Esophagus muscularis mucosa (tissue), 4 donors: ENCODE measurements at places on chromosomes 1 and 21. TPM values are rescaled to one million over a fixed set of nuclear protein-coding genes. Genes with fewer than 3 reads are reported as not detected.

- no peak for DNase-seq
Observed at GRCh38 chr1:228527596-228527995, 40.4 kb downstream of the RNF187 start.

C8B gene
- not detected for total RNA-seq

GRCh38 chr1:31592132-31592531, 15.8 kb downstream of the TINAGL1 start:
- DNase-seq, result no peak

- no peak for DNase-seq
Observed at GRCh38 chr1:27955076-27955475, 4.7 kb upstream of the XKR8 start.

- DNase-seq, result no peak
Observed at GRCh38 chr1:16072616-16073484, 601 bp downstream of the FAM131C start.

- DNase-seq, result no peak
Observed at GRCh38 chr1:201778279-201779065, 50.5 kb upstream of the IPO9 start.

TTLL7 gene
- 43.1 TPM for total RNA-seq

DNA sequence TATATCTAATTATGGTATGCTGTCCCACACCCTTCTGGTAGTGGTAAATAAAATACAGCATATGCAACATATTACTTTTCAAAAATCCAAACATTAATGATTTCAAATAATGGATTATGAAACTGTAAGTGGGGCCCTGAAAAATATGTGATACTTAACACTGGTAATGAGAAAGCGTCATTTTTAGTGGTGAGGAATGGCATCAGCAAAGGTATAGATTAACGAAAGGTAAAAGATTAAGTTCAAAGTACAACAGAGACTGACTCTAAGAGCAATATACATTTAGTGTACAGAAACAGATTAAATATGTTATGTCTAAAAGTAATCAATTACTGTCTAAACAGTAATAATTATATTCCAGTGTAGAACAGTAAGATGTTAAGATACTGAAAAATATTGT, 194.1 kb downstream of the COL24A1 start:
- DNase-seq, result no peak

DNA sequence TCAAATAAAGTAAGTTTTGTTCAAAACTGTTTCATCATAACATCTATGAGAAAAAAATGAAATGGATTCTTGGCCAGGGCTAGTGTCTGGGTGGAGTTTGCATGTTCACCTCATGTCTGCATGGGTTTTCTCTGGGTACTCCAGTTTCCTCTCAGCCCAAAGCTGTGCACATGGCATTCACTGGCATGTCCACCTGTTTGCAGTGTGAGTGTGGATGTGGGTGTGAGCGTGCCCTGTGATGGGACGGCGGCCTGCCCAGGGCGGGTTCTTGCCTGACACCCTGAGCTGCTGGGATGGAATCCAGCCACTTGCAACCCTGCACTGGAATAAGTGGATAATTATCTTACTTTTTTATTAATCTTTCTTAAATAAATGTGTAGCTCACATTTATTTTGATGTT, 185.5 kb downstream of the RYR2 start:
- DNase-seq, result no peak

- DNase-seq, result no peak
Observed at GRCh38 chr1:5742801-5743200, 249.4 kb downstream of the NPHP4 start.

DNA sequence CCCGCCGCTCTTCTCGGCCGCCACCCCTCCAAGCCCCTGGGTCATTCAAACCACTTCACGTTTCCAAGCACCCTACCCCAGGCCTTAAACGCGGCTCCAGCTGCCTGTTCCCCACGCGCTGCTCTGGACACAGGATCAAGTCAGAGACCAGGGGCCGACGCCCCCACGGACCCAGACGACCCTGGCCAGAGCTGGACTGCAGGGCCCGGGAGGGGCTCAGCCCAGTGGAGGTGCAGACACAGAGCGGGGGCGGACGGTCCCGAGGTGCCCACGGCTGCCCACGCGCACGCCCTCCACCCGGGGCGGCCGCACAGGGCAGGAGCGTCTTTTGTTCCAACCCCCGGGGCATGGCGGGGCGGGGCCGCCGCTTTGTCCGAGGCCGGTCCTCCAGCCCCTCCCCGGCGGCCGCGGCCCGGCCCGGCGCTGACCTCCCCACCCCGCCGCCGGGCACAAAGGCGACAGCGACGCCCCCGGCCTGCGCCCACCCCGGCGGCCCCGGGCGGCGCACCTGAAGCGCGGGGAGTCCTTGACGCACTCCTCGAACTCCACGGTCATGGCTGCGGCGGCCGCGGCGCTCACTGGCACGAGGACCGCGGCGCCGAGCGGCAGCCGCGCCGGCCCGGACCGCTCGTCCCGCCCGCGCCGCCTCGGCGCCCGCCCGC, 338 bp downstream of the ACAP3 start:
- no peak for DNase-seq

CLDN17 gene
- total RNA-seq, result not detected

FCGR1A gene
- total RNA-seq, result 3.7 TPM

CFHR5 gene
- not detected for total RNA-seq

ATP5PO gene
- total RNA-seq, result 130 TPM

DNA sequence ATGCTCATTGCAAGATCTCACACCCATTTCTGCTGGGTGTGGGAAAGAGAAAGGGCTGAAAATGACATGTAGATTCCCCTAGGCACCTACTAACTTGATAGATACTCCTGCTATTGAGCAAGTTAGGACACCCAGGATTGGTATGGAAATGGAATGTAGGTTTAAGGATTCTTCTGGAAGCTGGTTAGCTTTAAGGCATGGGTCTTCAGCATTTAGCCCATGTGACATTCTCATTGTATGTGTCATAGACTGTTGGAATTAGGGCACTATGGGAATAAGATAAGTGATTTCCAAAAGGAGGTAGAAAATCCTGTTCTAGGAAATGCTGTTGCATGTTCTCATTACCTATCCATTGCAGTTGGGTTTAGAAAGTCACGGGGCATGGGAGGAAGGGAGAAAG, 76.2 kb downstream of the DISC1 start:
- no peak for DNase-seq

DNA sequence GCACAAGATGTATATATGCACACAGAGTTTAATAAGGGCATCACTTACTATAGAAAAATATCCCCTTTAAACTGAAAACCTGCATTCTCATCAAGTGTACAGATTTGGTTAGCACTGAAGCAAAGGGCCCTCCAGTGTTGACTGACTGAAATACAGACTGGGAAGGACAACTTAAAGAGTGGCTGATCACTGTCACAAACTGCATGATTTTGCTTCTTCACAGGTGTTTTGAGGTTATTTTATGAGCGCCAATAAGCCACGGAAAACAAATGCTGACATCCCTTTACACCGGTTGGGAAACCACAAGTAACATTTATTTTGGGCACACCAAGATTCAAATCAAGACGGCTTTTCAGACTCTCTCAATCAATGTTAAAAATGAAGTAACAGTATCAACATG, 30.9 kb upstream of the RAP1GAP start:
- no peak for DNase-seq

- DNase-seq, result no peak
Observed at GRCh38 chr1:45254490-45254889, 48.1 kb upstream of the ZSWIM5 start.

PLD5 gene
- total RNA-seq, result 0.42 TPM

C1orf105 gene
- not detected for total RNA-seq

DNA sequence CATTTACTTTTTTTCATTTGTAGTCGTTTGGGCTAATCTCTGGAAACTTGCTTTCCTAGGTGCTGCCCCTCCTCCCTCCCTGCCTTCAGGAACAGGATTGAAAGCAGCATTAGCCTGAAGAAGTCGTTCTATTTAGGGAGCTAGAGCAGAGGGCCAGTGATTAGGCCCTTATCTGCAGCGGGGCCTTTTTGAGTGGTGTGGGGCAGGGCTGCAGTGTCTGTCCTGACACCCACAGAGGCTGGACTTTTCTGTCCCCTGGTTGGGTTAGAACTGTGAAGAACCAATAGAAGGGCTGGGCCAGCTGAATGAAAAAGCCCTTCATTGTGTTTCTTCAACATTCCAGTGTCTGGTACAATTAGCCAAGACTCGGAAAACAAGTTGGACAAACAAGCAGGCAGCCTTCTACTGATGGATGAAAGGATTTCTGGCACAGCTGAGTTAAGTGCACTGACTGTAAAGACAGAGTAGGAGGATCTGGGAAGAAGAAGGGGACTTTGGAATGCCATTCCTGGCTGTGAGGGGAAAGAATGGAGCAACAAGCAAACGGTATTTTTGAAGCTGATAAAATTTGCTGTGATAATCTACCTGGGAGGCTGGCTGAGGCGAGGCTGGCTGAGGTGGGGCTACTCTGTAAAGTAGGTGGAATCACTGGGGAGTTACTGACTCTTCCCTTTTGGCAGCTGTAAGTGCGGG, 9.7 kb downstream of the MACF1 start:
- DNase-seq, result no peak

- no peak for DNase-seq
Observed at GRCh38 chr1:38839363-38839762, 20.2 kb downstream of the RRAGC start.
